ENCODE measurements at places on chromosomes 1 and 21.

- no peak for DNase-seq
Measured at GRCh38 chr1:58067082-58067481, 479.4 kb downstream of the OMA1 start.

- no peak for DNase-seq
Measured at GRCh38 chr1:203519053-203519840, 25.3 kb downstream of the OPTC start.

- DNase-seq: no peak
Measured at GRCh38 chr1:39668111-39668510, 3.8 kb downstream of the NT5C1A start.

DNA sequence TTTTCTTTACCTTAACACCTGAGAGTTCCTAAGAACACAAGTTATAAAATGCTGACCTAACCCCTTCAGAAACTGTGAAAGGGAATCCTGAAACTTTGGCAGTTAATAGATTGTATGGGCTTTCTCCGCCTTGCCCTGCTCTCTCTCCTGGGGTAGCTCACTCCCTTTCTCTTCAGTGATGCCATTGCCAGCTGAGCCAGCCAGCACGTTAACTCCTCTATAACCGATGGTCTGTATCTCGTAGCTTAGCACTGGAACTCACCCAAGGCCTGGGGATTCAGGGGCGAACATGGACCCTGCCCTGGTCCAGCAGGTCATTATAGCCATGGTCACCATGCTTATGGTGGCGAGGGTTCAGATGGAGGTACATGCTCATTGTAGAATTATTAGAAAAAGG is 40.7 kb downstream of the TRAPPC10 start:
- no peak for DNase-seq

DNA sequence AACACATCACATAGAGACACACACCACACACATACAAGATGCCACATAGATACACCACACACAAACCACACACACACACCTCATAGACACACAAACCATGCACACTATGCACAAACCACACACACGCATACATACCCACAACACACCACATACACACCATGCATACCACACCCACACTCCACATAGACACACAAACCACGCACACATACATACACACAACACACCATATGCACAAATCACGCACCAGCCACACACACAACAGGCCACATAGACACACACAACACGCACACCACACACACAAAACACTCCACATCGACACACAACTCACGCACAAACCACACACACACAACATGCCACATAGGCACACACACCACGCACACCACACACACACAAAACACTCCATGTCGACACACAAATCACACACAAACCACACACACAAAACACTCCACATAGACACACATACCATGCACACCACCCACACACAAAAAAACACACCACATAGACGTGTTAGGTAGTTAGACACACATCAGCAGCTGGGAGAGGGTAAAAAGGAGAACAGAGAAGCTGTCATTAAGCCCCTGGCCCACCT is 49.5 kb upstream of the SLC19A1 start:
- DNase-seq: no peak

DNA sequence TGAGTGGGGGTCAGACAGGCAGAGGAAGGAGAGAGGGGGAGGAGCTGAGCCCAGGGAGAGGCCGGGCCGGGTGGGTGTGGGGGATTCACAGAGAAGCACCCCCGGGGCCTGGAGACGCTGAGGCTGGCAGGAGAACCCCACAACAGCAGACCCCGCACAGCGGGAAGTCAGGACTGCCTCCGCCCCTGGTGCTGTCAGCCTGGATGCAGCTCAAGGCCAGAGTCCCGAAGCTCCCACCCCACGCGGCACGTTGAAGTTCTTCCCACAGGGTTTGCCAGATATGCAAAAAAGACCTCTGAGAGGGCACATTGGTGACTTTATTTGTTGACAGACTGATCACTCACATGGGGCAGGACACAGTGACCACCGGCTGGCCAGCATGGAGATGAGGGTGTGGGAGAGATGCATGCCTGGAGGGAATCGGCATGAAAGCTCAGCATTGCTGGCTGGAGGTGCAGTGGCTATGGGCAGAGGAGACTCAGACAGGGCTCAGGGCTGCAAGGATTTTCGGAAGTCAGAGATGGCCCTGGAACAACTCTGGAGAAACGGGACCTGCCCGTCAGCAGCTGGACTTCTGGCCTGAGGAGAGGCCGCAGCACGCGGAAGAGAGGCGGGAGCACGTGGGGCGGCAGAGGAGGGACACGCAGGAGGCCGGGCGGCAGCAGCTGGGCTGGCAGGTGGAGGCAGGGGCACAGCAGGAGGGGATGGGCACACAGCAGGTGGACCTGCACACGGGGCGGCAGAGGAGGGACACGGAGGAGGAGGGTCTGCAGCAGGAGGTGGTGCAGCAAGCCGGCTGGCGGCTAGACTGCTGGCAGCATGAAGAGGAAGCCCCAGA is 885 bp downstream of the KRTAP10-3 start:
- DNase-seq: no peak

DNA sequence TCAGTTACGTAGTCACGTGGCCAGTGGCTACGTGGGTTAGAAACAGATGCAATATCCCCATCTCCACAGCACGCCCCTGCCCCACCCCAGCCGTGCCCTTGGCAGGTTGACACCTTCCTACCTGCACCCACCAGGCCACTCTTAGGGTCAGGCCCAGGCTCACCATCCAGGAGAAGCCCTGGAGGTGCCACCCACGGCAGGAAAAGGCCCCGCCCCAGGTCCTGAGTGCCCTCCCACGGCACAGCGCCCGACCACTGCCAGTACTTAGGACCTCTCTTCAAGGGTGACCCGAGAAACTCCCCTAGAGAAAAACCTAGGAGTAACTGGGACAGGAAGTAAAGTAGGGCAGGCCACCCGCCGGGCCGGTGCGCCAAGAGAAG is 1.5 kb downstream of the C1orf35 start:
- no peak for DNase-seq

DNA sequence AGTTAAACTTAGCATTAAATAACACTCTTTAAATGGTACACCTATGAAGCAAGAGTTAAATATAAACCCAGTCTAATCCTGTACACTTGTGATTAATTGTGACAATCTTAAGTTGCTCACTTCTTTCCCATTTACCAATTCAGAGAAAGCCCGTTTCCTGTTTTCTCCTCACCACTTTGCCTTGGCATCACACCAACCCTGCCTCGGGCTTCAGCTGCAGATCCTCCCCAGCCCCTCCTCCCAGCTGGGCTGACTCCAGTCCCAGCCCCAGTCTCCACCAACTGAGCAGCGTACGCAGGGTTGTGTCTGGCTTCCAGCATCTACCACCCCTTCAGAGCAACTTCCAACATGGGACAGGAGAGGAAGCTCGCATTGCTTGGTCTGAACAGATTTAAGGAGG is 4.1 kb downstream of the PYCR2 start:
- no peak for DNase-seq

DNA sequence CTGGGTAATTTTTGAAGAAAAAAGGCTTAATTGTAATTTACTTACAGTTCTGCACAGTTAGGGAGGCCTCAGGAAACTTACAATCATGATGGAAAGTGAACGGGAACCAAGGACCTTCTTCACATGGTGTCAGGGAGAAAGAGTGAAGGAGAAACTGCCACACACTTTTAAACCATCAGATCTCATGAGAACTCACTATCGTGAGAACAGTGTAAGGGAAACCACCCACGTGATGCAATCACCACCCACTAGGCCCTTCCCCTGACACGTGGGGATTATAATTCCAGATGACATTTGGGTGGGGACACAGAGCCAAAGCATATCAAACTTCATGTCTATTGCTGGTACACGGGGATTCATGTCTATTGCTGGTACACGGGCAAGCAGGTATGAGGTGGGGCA is 5.3 kb upstream of the SFT2D2 start:
- no peak for DNase-seq

- DNase-seq: no peak
Measured at GRCh38 chr1:111008031-111008430, 44.3 kb upstream of the LRIF1 start.

DNA sequence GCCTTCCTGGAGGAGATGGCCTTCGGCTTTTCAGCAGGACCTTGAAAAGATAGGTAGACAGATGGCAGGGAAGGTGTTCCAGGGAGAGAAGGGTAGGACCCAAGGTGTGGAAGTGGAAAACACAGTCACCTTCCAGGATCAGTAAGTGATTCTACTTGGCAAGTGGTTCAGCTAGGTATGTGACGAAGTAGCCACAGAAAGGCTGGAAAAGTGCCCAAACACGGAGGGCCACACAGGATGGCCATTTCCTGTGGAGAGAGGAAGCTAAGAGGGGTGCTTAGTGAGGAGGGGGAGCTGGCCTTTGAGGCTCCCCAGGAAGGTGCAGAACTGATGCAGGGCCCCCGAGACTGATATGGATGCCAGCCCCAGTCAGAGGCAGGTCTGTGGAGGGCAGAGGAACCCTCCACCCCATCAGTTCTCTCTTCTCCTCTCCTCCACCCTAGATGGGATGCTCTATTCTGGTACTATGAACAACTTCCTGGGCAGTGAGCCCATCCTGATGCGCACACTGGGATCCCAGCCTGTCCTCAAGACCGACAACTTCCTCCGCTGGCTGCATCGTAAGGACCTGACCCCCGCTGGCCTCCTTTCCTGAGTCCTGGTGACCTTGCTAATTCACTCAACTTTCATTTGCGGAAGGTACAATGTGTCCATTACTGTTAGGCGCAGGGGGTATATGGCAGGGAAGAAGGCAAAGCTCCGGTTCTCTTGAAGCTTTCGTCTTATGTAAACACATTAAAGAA is 6.8 kb downstream of the SEMA4A start:
- DNase-seq: no peak

- no peak for DNase-seq
Measured at GRCh38 chr1:59690171-59690930, 124.4 kb upstream of the HOOK1 start.

DNA sequence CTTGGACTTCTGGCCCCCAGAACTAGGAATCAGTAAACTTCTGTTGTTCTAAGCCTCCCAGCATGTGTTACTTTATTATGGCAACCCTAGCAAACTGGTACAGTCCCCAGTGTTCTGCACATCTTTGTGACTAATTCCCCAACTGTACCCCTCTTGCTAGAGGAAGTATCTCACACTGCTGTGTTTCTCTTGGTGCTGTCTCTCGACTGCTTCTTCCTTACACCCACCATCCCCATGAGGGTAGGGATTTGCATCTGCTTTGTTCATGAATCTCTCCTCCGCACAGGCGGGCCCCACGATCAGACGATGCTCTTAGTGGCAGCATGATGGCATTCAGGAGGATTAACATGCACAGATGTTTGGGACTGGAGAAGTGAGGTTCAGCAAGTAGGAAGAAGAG is 46.7 kb downstream of the CLIC6 start:
- DNase-seq: no peak
